ENCODE measurements at places on chromosomes 5 and 9. TPM values are rescaled to one million over a fixed set of nuclear protein-coding genes. Genes with fewer than 3 reads are reported as not detected.

GABBR2 gene
- total RNA-seq, result 0.81 TPM

FBXW2 gene
- total RNA-seq, result 36.7 TPM

SCGB3A2 gene
- not detected for total RNA-seq

ZDHHC11B gene
- not detected for total RNA-seq

TEX48 gene
- not detected for total RNA-seq

HAVCR1 gene
- not detected for total RNA-seq

KCNV2 gene
- not detected for total RNA-seq

MAMDC2 gene
- 27.4 TPM for total RNA-seq

MTREX gene
- 64.4 TPM for total RNA-seq

SLC6A19 gene
- total RNA-seq, result not detected

OMD gene
- 8.0 TPM for total RNA-seq

TSPAN17 gene
- total RNA-seq, result 35.4 TPM

TMEM232 gene
- total RNA-seq, result 1.6 TPM

ROPN1L gene
- total RNA-seq, result 0.32 TPM

GNA14 gene
- 3.4 TPM for total RNA-seq

WDR31 gene
- total RNA-seq, result 2.2 TPM

GGTA1 gene
- total RNA-seq, result not detected

ADGRD2 gene
- not detected for total RNA-seq

OR1J2 gene
- total RNA-seq, result 0.24 TPM

PCDHA9 gene
- 0.36 TPM for total RNA-seq

FST gene
- total RNA-seq, result 80.5 TPM

N4BP3 gene
- total RNA-seq, result 0.36 TPM

Measured in hair follicle dermal papilla cell (primary cell).